T-helper 2 cell (primary cell): ENCODE measurements at places on chromosomes 5 and 9.
A peak's percentile ranks its signal among the peaks of the same experiment; 100 is the strongest.

DNA sequence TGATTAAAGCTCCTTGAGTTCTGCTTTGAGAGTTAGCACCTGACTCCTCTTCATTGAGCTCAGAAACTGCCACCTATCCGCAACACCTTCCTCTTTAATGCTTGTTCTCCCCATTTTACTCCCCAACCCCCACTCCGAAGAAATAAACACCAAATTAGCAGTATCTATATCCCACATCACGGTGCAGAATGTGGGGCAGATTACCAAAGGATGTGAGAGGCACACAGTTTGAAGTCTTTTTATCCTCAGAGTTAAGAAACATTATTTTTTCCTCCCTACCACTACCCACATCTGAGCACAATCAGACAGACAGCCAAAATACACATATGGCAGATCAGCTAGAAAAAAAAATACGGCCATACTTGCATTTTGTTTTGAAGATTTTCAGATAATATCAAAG lies 26.1 kb upstream of the IL7R start:
- DNase-seq = peak; percentile 67

DNA sequence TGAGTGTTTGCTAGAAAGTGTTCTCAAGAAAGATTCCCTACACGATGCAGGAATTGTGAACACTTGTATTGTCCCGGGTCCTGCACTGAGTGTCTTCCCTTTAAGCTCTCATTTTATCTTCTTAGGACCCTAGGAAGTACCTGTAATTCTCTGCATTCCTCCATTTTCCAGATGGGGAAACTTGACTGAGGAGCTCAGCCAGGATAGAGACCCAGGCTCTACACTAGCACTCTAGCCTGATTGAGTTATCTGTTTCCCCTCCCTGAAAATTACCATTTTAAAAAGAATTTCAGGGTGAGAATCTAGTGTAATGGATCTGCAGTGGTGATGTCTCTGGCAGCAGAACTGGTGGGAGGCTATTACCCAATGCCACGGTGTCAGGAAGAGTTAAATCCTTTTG lies 453.9 kb downstream of the KDM4C start:
- no peak for DNase-seq

- DNase-seq = no peak
Measured at GRCh38 chr5:170443624-170444023, 54.5 kb upstream of the KCNMB1 start.

DNA sequence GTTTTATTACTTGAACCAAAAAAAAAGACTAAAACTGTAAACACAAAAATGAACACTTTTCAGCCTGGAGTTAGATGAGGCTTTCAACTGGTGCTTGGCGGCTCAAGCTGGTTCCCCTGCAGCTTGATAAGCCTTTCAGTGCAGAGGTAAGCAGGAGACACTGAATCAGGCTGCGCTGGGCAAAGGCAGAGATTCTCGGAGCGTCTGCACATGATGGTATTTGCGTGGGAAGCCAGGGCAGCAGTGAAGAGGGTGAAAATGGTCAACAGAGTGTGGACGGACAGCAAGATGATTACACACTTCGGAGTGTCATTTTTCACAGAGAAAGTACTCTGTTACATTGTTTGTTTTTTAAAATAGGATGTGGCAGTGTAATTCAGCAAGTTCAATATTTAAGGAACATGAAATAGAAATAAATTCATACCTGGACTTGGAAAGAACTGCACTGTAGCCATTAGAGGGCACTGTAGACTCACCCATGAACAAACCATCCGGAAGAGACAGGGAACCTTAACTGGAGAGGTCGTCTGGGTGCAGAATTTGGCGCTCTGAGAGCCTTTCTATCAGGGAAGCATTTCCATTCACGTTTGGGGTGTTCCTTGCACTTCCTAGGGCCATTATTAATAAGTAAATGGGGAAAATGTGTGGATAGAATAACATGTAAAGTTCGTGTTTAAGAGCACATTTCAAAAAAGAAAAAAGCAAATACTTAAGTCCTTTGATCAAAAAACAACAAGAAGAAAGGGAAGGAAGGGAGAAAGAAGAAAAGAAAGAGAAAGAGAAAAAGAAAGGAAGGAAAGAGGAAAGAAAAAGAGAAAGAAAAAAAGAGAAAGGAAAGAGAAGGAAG lies 69.8 kb downstream of the ICE1 start:
- no peak for DNase-seq
